NCI-H510A treated with DMSO at 0.1 percent for 48 hours (cell line): ENCODE measurements at places on chromosomes 13 and 19.

GRCh38 chr13:62087124-62087523 is 671.5 kb upstream of the PCDH20 start:
- no peak for DNase-seq

- DNase-seq: no peak
Observed at GRCh38 chr13:84129966-84130365, 247.7 kb upstream of the SLITRK1 start.

DNA sequence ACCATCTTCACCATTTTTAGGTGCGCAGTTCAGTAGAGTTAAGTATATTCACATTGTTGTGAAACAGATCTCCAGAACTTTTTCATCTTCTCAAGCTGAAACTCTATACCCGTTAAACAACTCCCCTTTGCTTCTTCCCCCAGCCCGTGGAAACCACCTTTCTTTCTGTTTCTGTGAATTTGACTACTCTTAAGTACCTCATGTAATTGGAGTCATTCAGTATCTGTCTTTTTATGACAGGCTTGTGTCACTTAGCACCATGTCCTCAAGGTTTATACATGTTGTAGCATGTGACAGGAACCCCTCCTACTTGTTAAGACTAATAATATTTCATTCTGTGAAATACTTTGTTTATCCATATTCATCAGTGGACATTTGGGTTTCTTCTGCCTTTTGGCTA is 52.8 kb downstream of the TNFRSF19 start:
- DNase-seq: no peak

DNA sequence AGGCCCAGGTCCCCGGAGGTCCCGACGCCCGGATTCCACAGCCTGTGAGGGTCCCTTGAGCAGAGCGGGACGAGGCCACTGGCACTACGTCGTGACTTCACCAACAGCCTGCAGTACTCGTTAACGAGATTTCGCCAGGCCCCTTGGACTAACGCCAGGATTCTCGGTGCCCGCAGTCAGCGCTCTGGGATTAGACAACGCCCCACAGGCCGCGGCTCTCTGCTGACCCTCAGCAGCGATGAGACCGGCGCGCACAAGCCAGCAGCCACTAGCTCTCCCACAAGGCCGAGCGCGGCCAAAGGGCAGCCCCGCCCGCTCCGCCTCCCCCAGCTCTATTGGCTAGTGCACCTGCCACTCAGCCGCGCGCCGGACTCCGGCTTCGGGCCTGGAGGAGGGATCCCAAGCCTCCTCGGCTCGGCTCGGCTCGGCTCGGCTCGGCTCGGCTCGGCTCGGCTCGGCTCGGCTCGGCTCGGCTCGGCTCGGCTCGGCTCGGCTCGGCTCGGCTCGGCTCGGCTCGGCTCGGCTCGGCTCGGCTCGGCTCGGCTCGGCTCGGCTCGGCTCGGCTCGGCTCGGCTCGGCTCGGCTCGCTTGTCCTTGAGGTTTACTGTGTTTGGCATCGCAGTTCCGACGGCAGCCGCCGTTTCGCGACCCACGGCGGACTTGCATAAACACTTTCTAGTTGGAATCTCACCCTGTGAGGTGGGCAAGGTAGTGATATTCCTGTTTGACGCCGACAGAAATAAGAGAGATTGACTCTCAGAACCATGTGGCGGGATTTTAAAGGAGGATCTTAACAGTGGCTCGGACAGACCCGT is 231.7 kb upstream of the SERP2 start:
- peak; percentile 62 for DNase-seq

GRCh38 chr19:17721821-17722220 is 2.5 kb downstream of the MAP1S start:
- no peak for DNase-seq

DNA sequence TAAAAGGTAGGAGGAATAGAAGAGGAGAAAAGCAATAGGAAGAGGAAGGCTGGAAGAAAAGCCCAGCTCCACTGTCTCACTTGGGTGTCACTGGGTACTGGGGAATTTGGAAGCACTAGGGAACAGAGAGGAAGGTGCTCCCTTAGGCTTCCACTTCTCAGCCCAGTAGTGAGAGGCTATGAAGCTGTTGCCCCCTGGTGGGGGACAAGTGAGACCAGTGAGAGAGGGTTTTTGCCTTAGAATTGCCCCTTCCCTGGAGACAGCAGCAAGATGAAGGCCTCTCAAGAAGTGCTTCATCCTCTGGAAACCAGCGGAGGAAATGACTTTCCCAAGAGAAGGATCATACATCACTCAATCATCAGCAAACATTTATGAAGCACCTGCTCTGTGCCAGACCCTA is 4.7 kb upstream of the ZNF606 start:
- no peak for DNase-seq

DNA sequence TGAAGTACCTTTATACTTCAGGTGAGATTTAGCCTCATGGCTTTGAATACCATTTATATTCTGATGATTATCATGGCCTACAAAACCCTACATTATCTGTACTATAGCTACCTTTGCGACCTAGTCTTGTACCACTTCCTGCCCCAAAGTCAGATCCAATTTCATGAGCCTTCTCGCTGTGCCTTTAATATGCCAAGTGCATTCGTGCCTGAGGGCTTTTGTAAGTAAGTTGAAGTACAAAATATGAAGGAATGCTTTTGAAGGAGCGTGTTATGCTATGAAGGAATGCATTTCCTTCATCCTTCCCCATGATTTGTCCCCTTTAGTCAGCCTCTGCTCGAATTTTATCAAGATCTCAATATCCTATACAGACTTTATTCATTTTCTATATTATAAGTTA is 9.2 kb upstream of the RASL11A start:
- no peak for DNase-seq

DNA sequence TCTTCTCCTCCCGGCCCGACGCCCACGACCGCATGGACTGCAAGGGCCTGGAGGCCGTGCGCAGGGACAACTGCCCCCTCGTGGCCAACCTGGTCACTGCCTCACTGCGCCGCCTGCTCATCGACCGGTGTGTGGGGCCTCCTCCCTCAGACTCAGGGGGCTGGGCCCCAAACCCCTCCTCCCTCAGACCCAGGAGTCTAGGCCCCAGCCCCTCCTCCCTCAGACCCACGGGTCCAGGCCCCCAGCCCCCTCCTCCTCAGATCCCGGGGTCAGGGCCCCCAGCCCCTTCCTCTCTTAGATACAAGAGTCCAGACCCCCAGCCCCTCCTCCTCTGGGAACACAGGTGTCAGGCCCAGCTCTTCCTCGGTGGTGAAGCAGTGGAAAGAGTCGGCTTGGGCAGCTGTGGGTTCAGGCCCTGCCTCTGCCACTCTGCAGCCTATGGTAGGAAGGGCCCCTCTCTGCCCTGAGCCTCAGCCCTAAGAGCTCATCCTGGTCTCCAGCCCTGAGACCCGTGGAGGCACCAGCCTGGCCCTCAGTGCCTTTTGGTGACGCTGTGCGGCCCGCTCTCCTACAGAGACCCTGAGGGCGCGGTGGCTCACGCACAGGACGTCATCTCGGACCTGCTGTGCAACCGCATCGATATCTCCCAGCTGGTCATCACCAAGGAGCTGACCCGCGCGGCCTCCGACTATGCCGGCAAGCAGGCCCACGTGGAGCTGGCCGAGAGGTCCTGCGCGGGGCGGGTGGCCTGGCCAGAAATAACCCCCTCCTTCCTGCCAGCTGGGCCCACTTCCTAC is 3.7 kb upstream of the SPIB start:
- no peak for DNase-seq

DNA sequence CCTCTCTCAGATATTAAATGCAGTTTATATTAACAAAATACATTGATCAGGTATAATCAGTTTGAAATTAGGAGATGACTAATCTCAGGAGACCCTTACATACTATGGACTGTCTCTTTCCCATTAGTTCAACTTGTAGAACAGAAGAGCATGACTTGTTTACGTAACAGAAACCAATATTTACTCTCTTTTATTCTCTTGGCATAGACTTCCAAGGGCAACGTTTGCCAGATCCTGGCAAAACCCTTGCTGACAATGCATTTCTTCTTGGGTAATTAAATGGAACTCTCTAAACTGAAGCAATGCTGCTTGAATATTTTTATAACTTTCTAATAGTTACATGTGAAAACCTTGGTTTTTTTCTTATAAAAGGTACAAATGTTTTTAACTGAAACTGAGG is 68.3 kb upstream of the MYO16 start:
- peak; percentile 41 for DNase-seq

- DNase-seq: no peak
Observed at GRCh38 chr13:104204177-104204576, 1138.0 kb upstream of the SLC10A2 start.

DNA sequence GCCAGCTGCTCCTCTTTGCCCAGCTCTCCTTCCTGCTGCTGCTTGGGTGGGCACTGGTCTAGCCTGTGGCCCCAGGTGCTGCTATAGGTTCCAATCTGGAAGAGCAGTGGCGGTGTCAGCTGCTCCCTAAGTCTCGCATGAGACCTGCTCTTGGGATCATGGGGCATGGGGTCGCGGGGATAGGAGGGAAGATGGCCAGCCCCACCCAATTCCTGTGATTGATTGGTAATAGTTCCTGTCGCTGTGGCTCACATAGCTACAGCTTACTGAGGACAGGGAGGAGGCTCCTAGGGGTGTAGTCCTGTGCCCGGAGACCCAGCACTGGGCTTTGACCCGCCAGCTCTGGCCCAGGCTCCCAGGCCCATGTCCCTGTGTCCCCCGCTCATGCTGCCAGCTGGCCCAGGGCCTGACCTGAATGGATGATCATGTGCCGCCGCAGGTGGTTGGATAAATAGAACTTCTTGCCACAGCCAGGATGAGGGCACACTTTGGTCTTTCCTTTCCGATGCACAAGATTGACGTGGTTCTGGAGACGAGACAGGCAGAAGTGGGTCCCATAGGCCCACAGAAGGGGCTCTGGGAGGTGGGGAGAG is 4.5 kb upstream of the ELAVL3 start:
- DNase-seq: no peak

- no peak for DNase-seq
Observed at GRCh38 chr19:56900573-56901097, 60.1 kb upstream of the PEG3 start.

- DNase-seq: no peak
Observed at GRCh38 chr13:23025864-23026608, 154.7 kb upstream of the SGCG start.
